Upper lobe of right lung (tissue), 1 donor: ENCODE measurements at places on chromosomes 3 and 15. TPM values are rescaled to one million over a fixed set of nuclear protein-coding genes. Genes with fewer than 3 reads are reported as not detected.

DNA sequence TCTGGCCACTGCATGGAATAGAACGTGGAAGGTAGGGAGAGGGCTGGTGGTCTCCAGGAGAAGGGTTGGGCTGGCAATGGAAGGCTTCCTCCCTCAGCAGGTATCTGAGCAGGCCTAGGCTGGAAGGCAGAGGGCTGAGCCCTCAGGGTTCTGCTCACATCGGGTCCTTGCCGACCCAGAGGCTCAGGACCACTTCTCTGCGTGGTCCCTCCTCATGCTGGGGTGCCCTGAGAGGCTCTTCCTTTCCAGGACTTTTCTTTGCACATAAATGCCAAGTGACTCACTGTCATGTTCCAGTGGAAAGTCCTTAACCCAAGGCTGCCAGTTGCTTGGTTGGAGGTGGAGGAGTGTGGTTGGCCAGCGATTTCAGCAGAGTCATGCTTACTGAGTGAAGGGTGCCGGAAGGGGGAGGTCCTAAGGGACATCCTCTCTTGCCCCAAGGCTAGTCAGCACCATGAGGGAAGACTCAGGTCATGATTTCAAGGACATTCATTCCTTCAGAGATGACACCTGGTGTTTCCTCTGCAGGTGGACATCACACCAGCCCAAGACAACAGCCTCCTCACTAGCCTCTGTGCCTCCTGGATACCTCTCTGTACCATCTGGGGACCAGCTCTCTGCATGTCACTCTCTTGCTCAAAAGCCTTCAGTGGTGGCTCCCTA, 8.2 kb downstream of the SLC6A6 start:
- peaks cover 50% of the 10 kb centered on the region for H3K4me1 ChIP-seq
- DNase-seq, result peak; percentile 76
- H3K27ac ChIP-seq, result peak overlapping the region; percentile 78
- peaks cover 5% of the 10 kb centered on the region for H3K36me3 ChIP-seq

- no peaks in the 10 kb centered on the region for H3K36me3 ChIP-seq
- peaks cover 22% of the 10 kb centered on the region for H3K4me1 ChIP-seq
- peak overlapping the region; percentile 32 for H3K4me3 ChIP-seq
- no peak for DNase-seq
Measured at GRCh38 chr15:31223478-31224350, 102.9 kb upstream of the KLF13 start.

DNA sequence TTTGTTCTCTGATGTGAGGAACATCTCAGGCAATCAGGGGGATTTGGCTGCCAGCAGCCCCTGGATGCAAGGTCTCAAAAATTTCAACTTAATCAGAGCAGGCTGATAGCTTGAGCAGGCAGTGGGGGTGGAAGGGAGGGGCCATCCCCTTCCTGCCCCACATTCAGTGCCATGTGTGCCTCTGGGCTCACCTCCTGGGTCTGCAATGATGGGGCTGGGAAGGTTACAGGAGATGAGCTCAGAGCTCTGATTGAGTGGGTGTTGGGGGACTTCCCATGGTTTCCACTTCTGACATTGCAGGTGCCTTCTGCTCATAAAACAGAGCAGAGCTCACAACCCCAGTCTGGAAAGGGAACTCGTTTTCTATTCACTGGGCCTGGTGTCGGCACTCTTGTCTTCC, 37.0 kb downstream of the PARP16 start:
- peaks cover under 1% of the 10 kb centered on the region for H3K36me3 ChIP-seq
- no peaks in the 10 kb centered on the region for H3K4me1 ChIP-seq
- H3K27ac ChIP-seq, result no peak overlapping the region
- DNase-seq, result no peak
- no peaks in the 10 kb centered on the region for H3K27me3 ChIP-seq
- no peak overlapping the region for H3K4me3 ChIP-seq

GRCh38 chr15:39558421-39558820, 22.5 kb upstream of the THBS1 start:
- H3K27ac ChIP-seq, result no peak overlapping the region
- H3K4me3 ChIP-seq, result no peak overlapping the region
- no peaks in the 10 kb centered on the region for H3K4me1 ChIP-seq
- H3K27me3 ChIP-seq, result no peaks in the 10 kb centered on the region

RARRES1 gene
- 41.5 TPM for total RNA-seq

DNA sequence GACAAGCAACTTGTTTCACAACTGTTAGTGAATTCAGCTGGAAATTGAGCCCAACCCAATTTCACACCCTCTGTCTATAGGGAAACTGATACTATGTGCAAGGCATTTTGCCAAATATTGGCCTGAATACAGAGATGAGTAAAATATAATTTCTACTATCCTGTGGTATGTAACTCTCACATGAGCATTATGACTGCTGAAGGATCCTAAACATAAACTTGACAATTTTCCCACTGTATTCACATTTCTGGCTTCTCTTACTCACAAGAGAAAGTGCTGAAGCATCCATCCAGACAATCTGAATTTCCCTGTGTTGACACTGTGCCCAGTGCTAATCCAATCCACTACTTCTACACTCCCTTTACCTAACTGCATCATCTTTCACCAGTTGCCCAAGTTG, 28.4 kb downstream of the SERPINI2 start:
- no peaks in the 10 kb centered on the region for H3K4me1 ChIP-seq
- no peak overlapping the region for H3K4me3 ChIP-seq
- no peak for DNase-seq
- H3K36me3 ChIP-seq, result no peaks in the 10 kb centered on the region

OR5H14 gene
- not detected for total RNA-seq

ERICH6 gene
- total RNA-seq, result not detected
